ENCODE measurements at places on chromosomes 7 and 10.

- no peak for DNase-seq
Measured at GRCh38 chr10:36351159-36351558, 709.1 kb upstream of the FZD8 start.

GRCh38 chr7:134351424-134351823, 34.7 kb upstream of the SLC35B4 start:
- no peak for DNase-seq

DNA sequence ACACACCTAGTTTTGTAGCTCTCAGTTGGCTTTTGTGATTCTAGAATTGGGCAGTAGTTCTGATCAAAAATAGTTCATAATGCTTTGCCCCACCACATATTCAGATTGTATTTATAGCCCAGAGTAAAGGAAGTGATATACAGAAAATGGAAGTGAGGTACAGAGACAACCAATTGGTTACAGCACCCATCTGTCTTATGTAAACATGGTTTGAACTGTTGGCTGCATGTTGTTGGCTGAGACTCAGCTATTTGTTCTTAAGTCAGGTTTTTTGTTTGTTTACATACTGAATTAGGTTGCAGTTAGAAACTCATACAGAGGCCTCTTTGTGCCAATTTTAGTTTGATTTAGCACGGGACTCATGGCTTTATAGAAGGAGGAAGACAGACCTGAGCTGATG, 158.9 kb upstream of the GPR26 start:
- DNase-seq = no peak

DNA sequence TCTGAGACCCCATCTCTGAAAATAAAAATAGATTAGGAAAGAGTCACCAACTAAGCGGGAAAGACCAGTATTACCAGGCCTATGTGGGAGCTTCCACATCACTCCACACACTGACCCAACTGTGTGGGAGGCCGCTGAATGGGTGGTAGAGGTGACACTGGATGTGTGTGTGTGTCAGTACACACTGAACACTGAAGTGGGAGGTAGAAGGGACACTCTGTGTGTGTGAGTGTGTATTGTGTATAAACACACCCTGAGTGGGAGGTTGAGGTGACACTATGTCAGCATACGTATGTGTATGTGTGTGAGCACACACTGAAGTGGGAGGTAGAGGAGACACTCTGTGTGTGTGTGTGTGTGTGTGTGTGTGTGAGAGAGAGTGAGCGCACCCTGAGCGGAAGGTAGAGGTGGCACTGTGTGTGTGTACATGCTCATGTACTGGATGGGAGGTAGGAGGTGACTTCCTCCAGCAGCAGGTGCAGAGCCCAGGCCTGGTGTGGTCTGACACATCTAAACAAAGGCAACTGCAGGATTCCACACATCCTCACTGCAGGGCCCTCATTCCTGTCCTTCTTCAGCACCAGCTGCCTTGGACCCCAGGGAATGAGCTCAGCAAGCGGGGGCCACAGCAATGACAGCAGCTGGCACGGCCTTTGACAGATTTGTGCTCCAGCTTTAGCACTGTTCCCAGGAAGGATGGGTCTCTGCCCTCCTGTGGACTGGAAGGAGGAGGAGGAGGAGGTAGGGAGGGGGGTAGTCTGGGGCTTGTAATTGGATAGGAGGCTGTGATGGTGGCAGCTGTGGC, 26.5 kb upstream of the RBM20 start:
- DNase-seq = no peak

DNA sequence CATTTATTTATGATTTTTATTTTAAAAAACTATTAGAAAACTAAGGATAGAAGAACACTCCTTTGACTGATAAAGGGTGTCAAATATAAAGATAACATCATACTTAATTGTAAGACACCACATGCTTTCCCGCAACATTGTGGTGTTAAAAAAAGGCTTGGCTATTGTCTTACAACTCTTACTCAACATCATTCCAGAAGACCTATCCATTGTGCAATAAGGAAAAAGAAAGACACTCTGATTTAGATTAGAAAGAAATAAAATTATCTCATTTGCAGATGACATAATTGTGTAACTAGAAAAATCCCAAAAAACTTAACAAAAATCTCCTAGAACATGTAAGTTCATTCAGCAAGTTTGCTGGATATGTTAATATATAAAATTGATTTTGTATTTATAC, 296.7 kb upstream of the GNAI1 start:
- no peak for DNase-seq

GRCh38 chr7:14754631-14755030, 147.9 kb downstream of the DGKB start:
- no peak for DNase-seq

DNA sequence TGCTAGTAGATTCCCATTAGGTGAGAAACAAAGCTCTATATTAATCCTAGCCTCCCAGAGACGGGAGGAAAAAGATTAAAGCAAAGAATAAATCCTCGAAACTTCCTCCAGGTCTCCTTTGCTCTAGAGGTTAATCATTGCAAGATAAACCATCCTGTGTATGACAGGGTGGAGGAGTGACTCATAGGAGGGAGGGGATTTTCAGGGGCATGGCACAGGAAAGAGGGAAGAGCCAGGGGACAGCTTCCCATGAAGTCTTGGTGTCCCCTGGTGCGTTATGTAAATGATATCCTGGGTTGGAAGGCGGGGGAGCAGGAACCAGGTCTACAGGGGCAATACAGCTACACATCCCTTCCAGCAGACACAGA, 780 bp downstream of the CYP3A5 start:
- no peak for DNase-seq

DNA sequence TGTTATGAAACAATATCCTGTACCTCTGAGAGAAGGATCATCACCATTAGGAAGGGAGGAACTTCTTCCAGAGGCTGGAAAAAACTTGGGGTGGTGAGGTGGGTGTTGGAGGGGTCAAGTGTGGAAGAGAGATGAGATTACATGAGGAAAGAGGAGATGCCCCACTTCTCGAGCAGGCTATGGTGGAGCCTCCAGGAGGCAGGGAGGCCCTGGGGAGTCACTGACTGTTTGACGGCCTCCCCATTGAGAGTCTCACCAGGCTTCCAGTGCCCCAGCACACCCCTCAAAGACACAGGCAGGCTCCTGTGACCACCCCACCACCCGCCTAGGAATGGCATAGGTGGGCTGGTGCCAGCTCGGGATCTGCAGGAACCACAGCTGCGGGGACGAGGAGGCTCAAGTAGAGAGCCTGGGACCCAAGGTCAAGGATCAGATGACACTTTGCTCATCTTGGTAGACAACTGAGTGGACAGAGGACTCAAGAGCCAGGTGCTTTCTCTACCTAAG, 185.3 kb upstream of the GDF10 start:
- no peak for DNase-seq

- no peak for DNase-seq
Measured at GRCh38 chr7:135210888-135211178, 493 bp downstream of the WDR91 start.

GRCh38 chr10:31051703-31052102, 20.0 kb upstream of the ZNF438 start:
- DNase-seq = no peak

- no peak for DNase-seq
Measured at GRCh38 chr7:33612442-33612841, 292.9 kb upstream of the BMPER start.

GRCh38 chr10:8026349-8027259, 27.9 kb upstream of the GATA3 start:
- DNase-seq = no peak

DNA sequence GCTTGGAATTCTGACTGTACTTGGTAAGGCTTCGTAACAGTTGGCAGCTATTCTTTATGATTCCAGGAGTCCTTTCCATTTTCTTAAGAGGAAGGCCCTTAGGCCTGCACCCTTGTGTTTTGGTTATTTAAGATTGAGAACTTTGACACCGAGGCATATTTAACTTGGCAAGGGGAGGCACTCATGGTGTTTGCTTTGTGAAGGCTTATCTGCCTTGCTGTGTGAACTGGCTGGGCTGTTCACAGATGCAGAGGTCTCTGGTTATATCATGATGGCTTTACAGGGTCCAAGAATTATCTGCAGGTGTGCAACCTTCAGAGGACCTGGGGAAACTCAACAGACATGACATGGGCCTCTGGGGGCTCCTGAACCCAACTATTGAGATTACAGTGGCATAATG, 833 bp upstream of the PNLIPRP1 start:
- DNase-seq = no peak

- no peak for DNase-seq
Measured at GRCh38 chr10:11335881-11336430, 275.5 kb downstream of the USP6NL start.

DNA sequence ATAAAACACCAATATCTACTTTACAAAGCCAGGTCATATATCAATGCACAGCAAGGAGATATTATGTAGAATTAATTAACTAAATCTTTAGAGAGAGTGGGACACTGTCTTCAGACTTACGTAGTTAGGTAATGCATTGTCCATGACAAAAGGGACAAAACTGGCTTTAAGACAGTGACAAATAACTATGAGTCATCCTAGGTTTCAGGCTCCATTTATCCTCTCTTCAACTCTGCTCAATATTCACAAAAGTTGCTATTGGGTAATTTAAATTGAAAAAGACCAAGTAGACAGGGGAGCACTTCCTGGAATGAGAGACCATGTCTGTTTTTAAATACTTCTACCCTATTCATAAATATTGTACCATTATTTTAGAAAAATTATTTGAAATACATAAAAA, 464.5 kb downstream of the ARL4A start:
- DNase-seq = no peak

DNA sequence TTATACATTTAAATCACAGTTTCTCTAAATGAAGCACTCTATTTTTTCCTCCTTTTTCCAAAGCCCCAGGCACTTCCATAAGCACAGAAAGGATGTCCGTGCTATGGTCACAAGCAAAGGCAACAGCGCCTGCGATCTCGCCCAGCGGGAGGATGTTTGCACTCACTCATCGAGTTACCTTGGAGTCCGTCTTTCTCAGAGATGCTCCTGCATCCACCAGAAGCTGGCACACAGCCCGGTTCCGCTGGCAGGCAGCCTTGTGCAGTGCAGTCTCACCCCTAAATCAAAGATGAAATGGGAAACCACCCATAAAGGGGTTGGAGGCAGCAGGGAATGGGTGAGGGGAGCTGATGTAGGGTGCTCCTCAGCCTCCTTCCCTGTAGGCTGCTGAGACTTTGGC, 51.9 kb upstream of the PTN start:
- DNase-seq = no peak

- no peak for DNase-seq
Measured at GRCh38 chr10:72016608-72017300, 52.6 kb downstream of the CHST3 start.

DNA sequence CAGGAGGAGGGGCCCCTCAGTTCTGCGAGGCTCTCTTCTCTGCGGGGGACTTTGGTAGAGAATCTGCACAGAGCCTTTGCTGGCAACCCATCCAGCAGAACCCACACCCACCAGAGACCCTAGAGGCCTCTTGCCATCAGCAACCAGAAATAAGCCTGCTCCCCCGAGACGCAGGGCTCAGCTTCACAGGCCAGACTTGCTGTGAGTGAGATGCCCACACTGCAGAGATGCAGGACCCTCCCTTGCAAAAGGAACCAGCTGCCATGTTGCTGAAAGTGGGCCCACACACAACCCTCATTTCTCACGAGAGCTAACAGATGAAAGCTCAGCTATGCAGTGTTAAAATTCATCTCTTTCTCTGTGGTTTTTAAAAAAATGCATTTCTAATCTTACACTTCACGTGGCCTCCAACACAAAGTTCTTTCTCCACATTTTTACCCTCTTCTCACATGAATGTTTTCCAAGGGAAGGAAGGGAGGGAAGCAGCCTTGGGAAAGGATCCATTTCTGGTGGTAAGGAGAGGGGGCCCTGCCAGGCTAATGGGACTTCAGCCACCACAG, 171.6 kb downstream of the CCDC3 start:
- DNase-seq = no peak

DNA sequence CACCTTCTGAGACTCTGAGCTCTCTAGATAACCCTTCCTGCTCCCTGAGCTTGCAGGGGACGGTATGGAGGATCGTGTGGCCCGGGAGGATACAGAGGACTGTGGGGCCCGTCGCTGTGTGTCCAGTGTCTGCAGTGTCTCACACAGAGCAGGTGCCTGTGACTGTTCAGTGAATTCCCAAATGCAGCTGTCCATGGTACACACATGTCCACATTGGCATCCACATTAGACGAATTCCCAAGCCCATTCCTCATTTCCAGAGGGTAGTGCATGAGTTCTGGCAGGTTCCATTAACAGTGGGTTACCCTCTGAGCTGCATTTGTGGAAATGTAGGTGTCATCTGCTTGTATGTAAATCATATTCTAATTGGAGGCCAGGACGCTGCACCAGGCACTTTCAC, 39.5 kb downstream of the WDFY4 start:
- DNase-seq = no peak

- no peak for DNase-seq
Measured at GRCh38 chr10:10942441-10942840, 75.2 kb upstream of the CELF2 start.

DNA sequence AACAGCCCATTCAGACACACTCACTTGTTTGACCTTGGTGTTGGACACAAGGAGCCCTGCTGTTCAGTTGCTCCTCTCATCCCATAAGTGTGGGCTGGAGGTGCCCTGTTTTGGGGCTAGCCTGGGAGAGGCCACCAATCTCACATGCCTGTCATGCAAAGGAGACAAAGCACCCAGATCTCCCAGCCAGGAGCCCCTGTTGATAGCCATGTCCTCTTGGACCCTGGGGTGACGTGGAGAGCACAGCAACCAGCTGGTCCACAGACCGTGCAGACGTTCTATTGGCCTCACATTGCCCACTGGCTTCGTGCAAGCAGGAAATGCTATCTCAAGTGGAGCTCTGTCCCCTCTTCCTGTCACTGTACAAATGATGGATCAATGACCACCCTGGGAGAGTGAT, 240.8 kb downstream of the RPS24 start:
- no peak for DNase-seq

DNA sequence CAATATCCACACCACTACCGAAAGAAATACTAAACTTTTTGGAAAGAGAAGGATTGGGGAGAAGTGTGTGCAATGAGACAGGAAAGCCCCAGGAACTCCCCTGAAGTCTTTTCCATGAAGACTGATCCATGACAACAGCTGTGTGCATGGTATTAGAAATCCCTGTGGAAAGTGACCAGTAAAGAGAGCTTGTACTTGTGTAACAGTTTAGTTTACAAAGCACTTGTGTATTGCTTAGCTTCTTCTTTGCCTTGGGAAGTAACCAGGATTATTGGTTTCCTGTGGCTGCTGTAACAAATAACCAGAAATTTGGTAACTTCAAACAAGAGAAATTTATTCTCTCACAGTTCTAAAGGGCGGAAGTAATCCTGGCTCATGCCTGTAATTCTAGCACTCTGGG, 18.8 kb downstream of the TFAM start:
- DNase-seq = no peak

DNA sequence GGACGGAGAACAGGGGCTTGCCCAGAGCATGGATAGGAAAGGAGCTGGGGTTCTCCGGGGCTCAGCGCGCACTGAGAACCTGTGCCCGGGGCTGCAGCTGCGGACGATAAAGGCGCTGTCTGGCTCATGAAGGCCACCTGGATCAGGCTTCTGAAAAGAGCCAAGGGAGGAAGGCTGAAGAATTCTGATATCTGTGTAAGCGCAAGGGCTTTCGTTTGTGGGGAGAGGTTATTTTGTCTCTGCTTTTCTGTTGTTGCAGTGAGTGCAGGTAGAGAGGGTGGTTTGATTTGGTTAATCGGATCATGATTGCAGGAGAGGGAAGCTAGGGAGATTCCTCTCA, 250.5 kb downstream of the NSUN6 start:
- DNase-seq = no peak

All from T-helper 22 cell (primary cell).